ENCODE measurements at places on chromosomes 6 and 20.
A peak's percentile ranks its signal among the peaks of the same experiment; 100 is the strongest.

DNA sequence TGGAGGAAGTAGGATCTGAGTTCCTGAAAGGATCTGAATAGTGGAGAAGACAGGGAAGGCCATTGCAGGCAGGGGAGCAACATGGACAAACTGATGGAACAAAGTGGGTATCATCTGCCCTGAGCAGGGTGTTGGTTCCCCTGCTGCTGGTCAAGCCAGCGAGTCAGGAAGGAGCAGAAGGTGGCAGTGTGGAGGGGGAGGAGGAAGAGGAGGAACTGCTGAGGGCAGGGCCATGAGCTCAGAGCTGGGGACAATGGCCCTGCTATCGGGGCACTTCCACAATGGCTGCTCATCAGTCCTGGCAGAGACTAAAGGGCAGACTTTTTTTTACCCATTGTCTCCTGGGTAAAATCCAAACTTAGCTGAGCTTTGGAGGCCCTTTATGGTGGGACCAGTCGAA lies 13.6 kb downstream of the CNBD2 start:
- DNase-seq: no peak

DNA sequence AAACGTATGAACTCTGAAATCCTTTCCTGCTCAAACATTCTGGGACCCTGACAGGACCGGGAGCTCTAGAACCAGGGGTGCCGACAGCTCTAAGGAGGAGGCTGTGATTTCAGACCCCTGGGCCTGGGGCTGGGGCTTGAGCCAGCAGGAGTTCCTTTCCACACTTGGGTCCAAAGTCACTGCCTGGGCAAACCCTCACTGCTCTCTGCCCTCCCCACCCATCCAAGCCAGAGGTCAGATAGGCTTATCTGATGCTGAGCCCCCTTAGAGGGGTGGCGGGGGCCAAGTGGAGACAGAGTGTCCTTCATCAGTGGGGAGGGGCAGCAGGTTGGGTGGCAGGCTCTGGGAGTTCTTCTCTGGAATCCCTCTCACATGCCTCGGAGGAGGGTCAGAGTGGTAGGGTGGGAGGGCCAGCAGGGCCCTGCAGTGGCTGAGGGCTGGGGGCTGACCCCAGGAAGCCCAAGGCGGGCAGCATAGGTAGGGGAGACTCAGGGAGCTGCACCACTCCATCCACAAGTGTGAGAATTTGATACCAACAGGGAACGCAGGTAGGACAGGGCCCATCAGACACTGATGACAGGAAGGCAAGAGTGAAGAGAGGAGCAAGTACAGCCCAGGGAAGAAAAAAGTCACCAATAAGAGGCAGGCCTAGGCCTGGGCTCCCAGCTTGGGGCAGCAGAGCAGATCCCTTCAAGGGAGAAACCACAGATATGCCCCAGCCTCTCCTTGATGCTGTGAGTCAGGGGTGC lies 121.0 kb downstream of the MRPL14 start:
- peak; percentile 20 for DNase-seq

GRCh38 chr20:50050660-50051308 lies 62.2 kb downstream of the UBE2V1 start:
- no peak for DNase-seq

DNA sequence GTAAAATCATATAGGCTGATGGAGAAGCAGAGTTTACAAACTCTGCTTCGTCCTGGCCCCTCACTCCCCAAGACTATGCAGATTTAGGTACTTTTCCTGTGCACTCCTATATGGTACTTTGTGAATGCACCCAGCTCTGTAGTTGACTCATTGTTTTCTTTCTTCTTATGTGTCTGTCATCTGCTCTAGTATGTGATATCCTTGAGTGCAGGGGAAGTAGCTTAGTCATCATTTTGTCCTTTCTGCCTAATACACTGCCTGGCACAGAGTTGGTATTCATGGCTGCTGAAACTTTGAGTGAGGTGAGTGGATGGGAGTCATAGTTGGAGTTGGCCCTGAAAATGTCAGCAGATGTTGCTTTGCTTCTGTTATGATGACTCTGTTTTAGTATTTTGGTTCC lies 222.6 kb downstream of the RNF144B start:
- no peak for DNase-seq

- DNase-seq: peak; percentile 84
These were observed 345.2 kb downstream of the GJA1 start for GRCh38 chr6:121780325-121781321.

- DNase-seq: no peak
These were observed 15.4 kb upstream of the L3MBTL1 start for GRCh38 chr20:43492101-43492500.

DNA sequence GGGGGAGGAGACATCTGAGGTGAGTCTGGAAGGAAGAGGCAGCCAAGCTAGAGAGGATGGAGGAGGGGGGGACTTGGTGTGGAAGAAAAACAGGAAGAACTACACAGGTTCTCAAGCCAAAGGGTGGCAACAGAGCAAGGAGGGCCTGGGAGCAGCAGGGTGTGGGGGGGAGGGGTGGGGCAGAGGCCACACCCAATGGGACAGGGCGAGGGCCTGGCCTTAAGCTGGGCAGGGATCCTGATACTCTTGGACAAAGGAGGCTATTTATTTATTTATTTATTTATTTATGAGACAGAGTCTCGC lies 359.0 kb downstream of the ZFAND3 start:
- DNase-seq: no peak

DNA sequence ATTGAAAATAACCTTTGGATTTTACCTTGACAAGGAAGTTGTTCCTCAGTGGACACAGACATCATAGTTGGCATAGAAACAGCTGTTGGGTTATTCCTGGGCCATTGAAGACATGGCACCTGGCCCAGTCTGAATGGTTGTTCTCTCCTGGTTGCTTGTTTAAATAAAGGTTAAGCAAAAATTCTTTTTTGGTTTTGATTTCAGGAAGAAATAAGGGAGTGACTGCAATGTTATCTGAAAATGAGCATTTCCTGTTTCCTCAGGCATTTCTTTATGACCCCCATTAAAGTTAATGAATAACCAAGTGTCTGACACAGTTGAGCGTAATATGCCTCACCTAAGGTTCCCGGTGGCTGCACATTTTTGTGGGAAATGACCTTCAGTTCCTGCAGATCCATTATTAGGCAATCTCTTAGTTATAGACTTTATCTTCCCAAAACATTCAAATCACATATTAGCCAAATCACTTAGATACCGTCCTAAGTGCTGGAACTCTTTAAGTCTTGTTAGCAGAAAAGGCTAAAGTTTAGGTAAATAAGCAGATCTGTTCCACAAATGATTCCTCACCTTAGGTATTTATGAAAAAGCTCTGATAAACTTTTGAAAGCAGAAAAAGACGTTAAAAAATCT lies 648.7 kb upstream of the FLRT3 start:
- DNase-seq: no peak

- DNase-seq: no peak
These were observed 770.8 kb downstream of the EPHA7 start for GRCh38 chr6:92648364-92649086.

GRCh38 chr6:9621276-9621675 lies 793.6 kb downstream of the TFAP2A start:
- DNase-seq: peak; percentile 13

DNA sequence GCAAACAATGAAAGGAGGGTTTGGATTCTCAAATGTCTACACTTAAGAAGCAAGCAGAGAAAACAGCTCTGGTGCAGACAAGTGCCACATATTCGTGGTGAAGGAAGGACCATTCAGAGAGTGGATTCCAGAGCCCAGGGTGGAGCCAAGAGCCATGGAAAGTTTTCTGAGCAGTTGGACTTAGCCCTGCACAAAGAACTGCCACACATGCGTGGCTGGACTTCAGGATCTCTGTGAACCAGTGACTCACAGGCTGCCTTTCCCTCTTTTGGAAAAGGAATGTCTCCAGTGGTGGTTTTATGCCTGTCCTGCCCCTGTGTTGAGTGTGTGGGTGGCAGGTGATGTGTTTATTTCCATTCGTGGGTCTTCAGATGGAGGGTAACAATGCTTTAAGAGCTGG lies 489.5 kb downstream of the CDH26 start:
- no peak for DNase-seq
